Activated CD4-positive, alpha-beta T cell treated with anti-CD3 and anti-CD28 coated beads, Interleukin-2, amount 50 U/mL, for 4 hours (primary cell): ENCODE measurements at places on chromosomes 4 and X.

DNA sequence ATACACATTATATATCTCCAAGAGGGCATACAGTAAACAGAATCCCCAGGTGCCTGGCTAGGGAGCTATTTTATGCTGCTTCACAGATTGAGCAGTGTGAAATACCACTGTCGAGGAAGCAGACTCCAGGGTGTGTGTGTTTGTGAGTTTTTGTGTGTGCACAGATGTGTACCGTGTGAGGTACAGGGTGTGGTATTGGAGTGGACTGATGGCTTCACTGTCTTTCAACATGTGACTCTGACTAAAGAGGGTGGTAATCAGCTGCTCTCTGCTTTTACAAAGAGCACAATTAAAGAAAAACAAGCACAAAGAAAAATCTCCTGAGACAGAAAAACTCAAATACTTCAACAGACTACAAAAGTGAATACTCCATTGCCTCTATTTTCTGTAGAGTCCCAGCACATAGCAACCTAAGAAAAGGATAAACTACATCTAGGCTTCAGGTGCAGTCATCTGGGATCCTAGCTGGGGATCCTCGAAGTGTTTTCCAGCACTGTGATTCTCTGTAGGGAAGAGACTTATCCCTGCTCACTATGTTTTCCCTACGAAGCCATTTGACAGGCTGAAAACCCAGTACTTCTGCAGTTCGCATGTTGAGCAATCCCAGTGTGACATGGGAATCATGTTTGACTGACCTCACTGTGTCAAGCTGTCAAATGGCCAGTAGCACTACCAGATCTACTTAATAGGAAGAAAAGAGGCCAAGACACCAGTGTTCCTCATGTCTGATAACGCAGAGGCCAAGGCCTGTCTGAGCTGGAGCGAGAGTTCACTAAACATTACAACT is 100.3 kb downstream of the CDS1 start:
- no peak for DNase-seq

DNA sequence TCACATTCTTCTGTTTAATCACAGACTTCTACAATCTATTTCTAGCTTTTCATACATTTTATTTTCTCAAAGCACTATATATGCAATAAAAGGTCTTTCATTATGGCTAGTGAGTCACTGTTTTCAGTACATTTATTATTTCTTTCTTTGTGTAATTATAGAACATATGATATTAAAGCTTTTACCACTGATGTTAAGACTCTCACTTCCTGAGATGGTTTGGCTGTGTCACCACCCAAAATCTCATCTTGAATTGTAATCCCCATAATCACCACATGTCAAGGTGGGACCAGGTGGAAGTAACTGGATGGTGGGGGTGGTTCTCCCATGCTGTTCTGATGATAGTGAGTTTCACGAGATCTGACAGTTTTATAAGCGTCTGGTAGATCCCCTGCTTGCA is 41.9 kb downstream of the UBA6 start:
- DNase-seq = no peak

DNA sequence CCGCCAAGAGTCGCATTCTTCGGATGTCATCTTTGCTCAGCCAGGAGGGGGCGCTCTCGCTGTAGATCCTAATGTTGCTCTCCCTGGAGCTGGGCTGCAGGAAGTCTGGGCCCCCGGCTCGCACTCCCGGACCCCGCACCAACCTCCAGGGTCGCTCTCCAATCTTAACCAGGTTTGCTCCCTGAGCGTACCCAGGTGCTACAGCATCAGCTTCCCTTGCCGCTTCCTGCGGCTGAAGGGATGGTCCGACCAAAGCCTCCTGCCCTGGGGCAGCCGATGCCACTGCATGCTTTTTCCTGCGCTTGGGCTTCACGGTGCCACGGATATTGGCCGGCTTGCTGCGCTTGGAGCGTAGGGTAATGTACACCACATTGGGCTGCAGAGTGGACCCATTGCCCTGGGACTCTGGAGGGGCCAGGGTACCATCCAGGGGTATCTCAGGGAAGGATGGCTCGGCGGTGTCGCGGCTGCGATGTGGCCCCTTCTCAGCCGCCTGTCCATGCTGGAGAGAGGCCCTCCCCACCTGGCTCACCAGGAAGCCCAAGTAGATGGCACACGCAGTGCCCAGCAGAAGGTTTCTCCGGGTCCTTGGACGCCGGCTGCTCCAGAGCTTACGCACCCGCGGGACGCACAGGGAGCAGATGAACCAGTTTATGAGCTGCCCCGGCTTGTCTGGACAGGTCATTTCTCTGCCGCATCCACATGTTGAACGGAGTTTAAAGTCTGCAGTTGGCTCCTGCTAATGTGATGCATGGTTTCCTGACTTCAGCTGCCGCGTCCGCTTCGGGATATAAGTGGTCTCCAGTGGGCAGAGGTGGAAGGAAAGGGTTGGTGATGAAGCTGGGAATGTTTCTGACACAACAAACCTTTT is 1.9 kb downstream of the GASK1B start:
- no peak for DNase-seq

GRCh38 chr4:2305766-2306501 is 44.0 kb upstream of the MXD4 start:
- DNase-seq = no peak

GRCh38 chr4:110869862-110870572 is 247.1 kb upstream of the PITX2 start:
- DNase-seq = no peak

GRCh38 chr4:21470535-21470934 is 478.0 kb downstream of the KCNIP4 start:
- DNase-seq = no peak

- DNase-seq = no peak
These were observed 19.7 kb upstream of the RTL9 start for GRCh38 chrX:110338935-110339334.
